ENCODE measurements at places on chromosomes 3 and 15. TPM values are rescaled to one million over a fixed set of nuclear protein-coding genes. Genes with fewer than 3 reads are reported as not detected.

- no peak for DNase-seq
These were observed 376.2 kb downstream of the EDEM1 start for GRCh38 chr3:5563537-5564277.

FOXB1 gene
- 4.7 TPM for total RNA-seq

- DNase-seq: no peak
These were observed 124.7 kb downstream of the EPHA3 start for GRCh38 chr3:89232155-89232554.

GRCh38 chr15:92714077-92714476 lies 58.5 kb upstream of the FAM174B start:
- DNase-seq: peak; percentile 80

- no peak for DNase-seq
These were observed 129.8 kb downstream of the NR1I2 start for GRCh38 chr3:119911748-119912147.

ULK4 gene
- total RNA-seq: 41.4 TPM

- DNase-seq: peak; percentile 36
These were observed 21.7 kb downstream of the SH3BP5 start for GRCh38 chr3:15310491-15311370.

DNA sequence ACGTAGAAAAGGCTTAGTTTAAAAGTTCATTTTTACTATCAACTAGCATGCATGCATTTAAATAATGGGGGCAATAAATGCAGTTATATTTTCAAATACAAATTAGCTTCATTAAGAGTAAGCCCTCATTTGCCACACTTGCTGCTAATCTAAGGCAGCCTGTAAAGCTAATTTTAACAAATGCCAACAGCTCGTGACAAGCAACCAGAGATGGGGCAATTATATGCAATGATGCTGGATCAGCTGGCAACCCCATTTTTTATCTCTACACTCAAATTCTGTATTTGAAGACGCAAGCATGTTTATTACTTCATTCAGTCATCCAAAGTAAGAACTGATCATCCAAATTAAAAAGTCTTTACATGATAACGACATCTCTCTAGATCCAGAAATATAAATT lies 12.1 kb downstream of the RFTN1 start:
- DNase-seq: no peak

FANCD2OS gene
- total RNA-seq: not detected

AZI2 gene
- total RNA-seq: 24.5 TPM

DNA sequence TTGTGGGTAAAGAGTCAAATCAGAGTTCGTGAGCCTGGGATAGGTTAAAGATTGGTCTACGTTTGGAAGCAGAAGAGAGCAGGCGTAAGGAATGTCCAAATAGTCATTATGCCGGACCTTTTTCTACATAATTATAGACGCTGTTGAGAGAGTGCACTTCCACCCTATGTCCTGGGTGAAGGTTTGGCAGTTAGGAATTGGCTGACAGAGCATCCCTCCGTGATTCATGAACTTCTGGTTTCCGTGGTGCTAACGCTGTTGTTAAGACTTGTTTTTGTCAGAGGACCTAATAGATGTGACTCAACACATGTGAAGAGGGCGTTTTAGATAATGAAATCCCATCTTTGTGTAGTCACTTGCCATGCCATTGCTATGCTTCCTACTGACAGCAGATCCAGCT lies 1.1 kb downstream of the EAF1 start:
- no peak for DNase-seq

- no peak for DNase-seq
These were observed 283.2 kb upstream of the ROBO1 start for GRCh38 chr3:80050826-80051601.

COL6A5 gene
- total RNA-seq: 0.03 TPM

OSTN gene
- total RNA-seq: not detected

- no peak for DNase-seq
These were observed 37.2 kb upstream of the SLCO2A1 start for GRCh38 chr3:134066651-134067530.

DNA sequence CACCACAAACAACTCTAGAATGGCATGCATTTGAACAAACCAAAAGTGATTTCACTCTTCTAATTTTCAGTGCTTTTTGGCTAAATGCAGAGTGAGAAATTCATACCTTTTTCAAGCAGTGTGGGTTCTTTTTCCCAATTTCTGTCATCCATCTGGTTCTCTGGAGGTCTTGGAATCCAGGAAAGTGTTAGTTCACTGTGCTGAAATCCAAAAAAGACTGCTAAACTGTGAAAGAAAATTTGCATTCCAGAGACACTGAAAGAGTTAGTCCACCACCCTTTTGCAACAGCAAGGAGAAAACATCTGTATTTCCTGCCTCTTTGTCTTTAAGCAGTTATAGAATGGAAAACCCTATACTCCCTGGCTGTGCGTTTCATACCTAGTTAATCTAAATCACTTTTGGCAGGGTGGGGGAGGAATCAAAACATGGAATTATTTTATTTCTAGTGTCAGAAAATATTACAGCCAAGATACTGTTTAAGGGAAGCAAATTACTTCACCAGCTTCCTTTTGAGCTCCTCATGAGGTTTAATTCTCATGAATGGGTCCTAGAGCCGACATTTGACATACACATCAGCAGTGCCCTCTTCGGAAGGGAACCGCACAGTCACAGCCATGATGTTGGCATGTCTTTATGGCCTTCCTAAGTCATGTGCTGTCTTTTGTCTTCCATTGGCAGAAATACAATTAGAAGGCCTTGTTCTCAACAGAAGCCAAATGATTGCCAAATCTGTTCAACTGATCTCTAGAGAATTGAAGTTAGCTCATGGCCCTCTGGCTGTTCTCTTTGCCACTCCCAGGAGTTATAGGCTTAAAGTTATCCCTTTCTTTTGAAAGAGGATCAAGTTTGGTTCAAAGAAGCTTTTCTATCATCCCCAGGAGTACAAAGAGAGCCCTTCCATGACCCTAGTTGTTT lies 317.7 kb upstream of the TPRG1 start:
- no peak for DNase-seq

Data from GM23338 (cell line).